Iris pigment epithelial cell (primary cell): ENCODE measurements at places on chromosomes 1 and 21.

GRCh38 chr1:200720199-200720598 is 18.5 kb upstream of the CAMSAP2 start:
- no peak for DNase-seq

- no peak for DNase-seq
Measured at GRCh38 chr1:162912061-162912667, 51.2 kb upstream of the CCDC190 start.

DNA sequence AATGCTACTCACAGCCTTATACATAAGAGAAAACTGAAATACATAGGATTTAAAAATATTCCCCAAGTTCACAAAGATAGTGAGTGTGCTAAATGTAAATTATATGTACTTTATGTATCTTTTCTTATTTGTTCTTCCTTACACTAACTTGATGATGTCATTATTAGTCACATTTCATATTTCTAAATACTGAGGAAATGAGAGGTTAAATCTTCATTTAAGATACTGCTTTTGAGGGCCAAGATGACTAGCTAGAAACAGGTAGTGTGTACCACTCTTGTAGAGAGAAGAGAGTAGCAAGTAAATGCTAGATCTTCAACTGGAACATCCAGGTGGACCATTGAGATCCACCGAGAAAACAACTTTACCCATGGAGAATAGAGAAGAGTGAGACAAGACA is 29.8 kb downstream of the PYHIN1 start:
- DNase-seq = no peak

DNA sequence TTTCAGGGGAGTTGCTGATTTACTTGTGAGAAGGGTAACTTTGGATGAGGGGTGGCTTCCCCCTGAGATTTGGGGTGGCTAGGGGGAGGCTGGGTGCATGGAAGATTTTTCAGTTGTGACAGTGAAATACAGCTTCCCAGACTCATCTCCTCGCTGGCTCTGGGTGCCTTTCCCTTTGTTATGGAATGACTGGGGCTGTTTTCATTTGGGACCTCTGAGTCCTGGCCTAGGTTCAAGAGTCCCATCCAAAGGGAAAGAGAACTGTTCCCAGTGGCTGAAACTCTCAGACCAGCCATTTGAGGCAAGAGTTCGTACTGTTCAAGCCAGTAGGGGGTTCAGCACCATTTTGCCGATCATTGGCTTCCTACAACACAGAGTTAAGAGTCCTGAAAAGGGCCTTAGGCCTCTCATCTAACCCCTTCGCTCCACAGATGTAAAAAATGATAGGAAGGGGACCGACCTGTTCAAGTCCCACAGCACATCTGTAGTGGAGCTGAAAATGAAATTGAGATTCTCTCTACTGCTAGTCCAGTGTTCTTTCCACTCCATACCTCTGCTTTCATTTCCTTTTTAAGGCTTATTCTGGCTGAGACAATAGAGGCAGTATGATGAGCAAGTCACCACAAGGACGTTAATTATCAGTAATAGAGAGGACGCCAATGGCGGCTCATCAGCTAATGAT is 958 bp downstream of the DDR2 start:
- DNase-seq = peak; percentile 62

DNA sequence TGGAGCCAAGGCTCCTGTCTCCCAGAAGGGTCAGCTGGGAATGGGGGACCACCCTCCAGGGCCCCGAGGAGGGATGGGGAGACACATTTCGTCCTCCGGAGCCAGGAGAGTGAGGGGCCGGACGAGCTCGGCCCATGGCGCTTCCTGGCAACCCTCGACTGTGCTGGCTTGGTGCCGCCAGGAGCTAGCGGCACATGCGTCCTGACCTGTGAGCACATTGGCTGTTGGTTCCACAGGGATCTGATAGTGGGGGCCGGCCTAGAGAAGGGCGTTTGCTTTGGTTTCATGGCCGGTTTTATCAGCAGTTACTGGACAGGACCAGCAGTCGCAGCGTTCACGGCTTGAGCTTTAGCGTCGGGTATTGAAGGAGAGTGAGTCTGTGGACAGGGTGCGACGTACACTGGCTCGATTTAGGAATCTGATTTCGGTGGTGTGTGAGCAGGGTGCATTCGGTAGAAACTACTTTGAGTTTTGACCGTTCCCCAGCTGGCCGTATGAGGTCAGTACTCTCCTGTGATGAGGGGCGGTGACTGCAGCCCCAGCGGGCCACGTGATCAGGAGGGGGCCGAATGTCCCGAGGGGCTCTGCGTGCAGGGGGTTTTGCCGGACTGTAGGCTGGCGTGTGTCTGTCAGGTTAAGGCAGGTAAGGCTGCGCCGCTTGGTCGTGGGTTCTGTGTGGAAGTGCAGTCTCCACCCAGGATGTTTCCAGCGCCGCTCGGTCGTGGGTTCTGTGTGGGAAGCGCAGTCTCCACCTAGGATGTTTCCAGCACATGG is 18.7 kb downstream of the FAAP20 start:
- DNase-seq = no peak

- DNase-seq = no peak
Measured at GRCh38 chr1:212944229-212944901, 6.0 kb upstream of the VASH2 start.

DNA sequence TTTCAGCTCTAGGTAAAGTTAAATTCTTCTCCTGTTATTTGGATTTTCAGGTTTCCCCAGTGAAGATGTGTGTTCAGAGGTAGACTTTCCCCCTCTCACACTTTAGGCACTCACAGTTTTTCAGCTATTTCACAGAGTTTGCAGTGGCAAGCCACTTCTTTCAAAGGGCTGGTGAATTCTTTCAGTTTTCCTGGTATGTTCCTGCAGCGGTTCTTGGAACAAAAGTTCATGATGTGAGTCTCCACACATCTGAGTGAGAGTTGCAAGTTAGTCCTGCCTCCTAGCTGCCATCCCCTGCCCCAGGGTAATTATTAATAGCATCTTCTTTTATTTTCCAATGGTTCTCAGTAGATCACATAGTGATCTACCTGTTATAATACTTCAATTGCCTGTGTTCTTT is 27.3 kb upstream of the CD84 start:
- no peak for DNase-seq

DNA sequence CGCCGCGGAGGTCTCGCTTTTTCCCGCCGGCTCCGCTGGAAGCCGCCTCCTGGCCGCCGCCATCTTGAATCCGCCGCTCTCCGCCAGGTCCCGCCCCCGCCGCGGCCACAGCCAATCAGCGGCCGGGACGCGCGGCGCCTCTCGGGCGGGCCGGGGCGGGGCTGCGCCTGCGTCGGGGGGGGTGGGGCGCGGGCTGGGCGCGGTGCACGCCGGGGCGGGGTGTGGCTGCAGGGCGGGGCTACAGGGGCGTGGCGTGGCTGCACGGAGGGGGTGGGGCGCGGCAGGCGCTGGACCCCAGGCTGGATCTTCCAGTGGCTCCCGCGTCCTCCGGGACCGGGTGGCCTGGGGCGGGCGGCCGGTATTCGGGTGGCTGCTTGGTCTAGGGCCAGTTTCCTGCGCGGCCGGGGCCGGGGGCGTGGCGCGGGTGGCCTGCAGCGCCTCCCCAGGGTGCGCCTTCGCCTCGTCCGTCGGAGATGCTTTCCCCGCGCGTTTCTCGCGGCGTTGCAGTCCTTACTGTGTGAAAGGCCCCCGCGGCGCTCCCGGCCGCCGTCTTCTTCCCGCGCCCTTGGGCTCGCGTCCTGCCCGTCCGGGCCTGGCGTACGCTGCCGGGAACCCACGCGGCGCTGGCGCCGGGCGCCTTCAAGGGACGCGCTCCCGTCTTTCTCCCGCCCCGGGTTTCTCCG is 575 bp downstream of the PCNT start:
- DNase-seq = peak; percentile 78

GRCh38 chr1:29703596-29704370 is 467.5 kb downstream of the PTPRU start:
- peak; percentile 61 for DNase-seq

- DNase-seq = no peak
Measured at GRCh38 chr1:2861988-2862813, 60.7 kb upstream of the TTC34 start.

DNA sequence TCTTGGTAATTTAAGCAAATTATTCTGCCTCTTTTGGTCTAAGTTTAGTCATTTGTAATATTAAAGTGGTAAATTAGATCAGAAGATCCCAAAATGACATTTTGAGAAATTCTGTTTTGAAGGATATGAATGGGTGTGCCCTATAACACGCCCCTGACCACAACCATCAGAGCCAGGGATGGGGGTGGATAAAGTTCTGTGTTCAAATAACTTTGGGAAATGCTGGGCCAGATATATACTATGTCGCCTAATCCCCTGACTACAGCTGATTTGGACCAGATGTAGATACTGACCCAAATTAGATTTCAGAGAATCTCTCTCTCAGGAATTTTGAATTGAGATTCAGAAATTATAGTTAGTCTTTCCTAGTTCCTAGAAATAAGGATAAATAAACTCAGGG is 21.2 kb upstream of the EDEM3 start:
- no peak for DNase-seq

GRCh38 chr1:216181590-216181989 is 241.7 kb downstream of the USH2A start:
- DNase-seq = no peak
